ENCODE measurements at places on chromosomes 5 and 9.

DNA sequence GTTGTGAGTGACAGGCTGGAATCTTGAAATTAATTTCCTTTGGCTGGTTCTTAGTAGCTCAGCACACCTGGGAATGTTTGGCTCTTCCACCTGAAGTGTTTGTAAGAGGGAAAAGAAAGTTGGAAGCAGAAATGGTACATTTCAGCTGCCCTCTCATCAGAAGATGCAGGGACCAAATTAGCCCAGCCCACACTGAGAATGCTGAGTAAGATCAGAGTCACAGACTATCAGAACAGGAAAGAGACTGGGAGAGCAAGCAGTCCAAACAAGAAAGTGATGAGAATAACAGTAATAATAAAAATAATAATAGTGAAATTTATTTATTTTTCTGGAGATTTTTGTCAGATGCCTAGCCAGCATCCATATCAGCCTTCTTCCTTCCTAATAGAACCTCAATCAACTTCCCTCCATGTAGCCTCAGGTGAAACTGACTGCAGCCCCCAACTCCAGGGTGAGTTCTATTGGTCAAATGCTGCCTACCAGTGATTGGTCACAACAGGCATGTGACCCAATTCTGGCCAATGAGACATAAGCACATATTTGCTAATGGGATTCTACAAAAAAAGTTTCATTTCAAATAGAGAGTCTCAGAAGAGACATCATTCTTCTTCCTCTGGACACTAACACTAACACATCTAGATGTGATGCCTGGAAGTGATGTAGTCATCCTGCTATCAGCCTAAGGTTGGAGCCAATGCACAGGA, 31.2 kb upstream of the ADRA1B start:
- DNase-seq, result no peak

DNA sequence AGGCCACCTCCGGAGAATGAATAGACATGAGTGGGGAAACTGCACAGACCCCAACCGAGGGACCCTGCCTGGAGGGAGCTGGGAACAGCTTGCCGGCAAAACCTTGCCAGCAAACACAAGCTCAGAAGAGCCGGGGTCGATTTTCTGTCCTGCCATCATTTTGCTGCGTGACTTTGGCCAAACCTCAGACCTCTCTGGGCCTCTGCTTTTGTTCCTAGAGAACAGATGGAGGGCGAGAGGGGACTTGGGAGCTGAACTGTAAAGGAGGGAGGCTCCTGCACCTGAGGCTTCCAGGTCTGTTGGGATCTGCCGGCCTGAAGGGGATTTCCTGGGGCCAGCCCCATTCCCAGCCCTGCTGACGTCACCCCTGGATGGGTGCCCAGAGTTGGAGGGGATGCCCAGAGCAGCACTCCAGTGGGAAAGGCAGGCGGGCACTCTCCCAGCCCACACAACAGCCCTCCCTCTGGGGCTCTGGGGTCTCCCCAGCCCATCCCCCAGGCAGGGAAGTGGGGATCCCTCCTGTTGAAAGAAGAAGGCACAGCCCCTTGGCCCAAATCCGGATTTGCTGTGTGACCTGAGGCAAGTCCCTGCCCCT, 40.4 kb upstream of the SYNPO start:
- DNase-seq, result no peak

DNA sequence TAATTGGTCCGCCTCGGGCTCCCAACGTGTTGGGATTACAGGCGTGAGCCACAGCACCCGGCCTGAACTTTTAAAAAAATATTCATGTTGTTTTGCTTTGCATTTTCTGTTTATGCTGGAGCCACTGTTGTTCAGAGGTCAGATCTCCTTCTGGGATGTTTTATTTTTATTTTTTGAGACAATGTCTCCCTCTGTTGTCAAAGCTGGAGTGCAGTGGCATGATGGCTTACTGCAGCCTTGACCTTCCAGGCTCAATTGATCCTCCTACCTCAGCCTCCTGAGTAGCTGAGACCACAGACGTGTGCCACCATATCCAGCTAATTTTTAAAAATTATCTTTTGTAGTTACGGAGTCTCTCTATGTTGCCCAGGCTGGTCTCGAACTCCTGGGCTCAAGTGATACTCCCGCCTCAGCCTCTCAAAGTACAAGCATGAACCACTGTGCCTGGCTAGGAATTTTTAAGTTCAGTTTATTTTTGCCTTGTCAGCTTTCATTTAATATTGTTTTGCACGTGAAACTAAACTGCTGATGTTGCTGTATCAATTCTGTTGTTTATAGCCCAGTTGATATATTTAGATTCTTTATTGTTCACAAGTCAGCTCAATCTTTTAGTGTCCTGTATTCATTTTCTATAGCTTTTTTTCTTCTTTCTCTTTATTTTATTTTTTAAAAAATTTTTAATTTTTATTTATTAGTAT, 13.7 kb downstream of the TMEFF1 start:
- no peak for DNase-seq

- no peak for DNase-seq
Observed at GRCh38 chr5:18074961-18075360, 440.7 kb downstream of the TAF11L14 start.

DNA sequence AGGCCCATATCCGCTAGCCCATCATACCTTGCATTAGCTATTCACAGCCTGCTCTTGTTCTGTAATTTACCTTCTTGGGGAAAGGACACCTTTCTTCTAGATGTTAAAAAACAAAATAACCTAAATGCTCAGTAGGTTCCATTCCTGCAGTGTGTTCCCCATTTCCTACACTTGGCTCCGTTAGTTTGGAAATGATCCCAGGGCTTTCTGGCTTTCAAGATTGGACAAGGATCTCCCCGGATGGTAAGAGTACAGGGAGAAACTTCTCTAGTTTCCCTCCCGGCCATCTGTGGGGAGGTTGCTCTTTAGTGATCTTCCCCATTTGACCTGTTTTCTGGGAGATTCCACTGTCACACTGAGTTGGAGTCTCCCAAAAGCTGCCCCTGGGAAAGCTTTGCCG, 27.3 kb upstream of the STC2 start:
- DNase-seq, result no peak

GRCh38 chr9:113928269-113928668, 52.2 kb downstream of the ZNF618 start:
- DNase-seq, result no peak

All from stimulated activated naive B cell treated with anti-CD40 and anti-IgM and Interleukin-4, amounts not matched to agents 10 μg/mL and 1 μg/mL and 100 μg/mL, for 72 hours (primary cell).